ENCODE measurements at places on chromosomes 5 and 9.

GRCh38 chr5:129771058-129771838, 23.4 kb downstream of the MINAR2 start:
- DNase-seq: no peak

DNA sequence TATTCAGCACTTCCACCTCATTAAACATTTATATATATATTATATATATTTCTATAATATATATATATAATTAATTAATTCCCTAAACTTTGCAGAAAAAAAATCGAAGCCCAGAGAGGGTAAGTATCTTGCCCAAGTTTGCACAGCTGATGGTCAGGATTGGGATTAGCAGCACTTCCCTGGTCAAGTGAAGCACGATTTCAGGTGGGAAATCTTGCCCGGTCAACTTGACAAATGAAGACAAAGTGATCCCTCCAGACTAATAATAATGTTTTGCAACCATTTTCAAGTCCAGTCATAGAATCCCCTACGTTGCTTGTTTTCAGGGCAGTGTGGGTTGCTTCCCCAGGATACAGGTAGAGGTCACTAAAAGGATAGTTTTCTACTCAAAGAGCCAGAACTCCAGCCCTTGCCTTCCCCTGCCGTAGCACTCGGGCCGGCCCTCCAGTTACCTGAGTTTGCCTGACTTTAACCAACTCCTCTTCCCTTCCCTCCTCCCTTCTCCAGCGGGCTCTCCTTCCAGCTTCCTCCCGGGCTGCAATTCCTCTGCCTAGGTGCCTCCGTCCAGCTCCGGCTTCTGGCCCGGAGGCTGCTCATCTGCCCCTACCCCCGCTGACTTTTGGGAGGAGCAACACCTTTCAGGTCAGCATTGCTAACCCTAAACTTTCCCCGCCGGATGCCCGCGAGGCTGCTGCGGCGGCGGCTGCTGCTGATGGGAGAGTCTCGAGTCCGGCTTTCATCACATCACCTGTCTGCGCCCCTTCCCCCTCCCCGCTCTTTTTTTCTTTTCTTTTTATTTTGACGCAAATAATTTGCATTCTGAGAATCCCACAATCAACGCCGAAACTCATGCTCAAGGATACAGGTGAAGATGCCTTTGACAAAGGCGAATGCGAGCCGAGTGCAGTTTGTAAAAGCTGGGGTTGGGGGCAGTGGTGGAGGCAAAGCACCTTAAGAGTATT, 930 bp downstream of the PRLR start:
- DNase-seq: no peak

- no peak for DNase-seq
Measured at GRCh38 chr5:111631328-111631727, 119.0 kb upstream of the STARD4 start.

DNA sequence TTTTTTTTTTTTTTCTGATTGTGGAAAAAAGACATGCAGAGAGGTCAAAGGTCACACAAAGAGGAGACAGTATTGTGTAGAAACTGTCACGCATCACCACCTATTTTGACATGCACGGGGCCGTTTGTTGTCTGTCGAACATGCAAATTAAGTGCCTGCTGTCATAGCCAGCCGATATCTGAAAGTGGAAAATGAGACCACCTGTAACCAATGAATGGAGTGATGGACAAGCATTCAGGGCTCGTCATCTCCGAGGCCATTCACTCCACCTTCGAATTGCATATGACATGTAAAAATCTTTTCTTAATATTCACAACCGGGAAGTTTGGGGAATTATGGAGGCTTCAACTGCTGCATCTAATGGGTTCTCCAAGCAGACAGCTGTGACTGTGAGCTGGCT, 512.2 kb upstream of the ADAMTS16 start:
- no peak for DNase-seq

GRCh38 chr5:11385251-11385900, 518.9 kb downstream of the CTNND2 start:
- DNase-seq: no peak

GRCh38 chr9:16675131-16675530, 195.3 kb downstream of the BNC2 start:
- DNase-seq: no peak

- no peak for DNase-seq
Measured at GRCh38 chr5:32332966-32333365, 20.2 kb upstream of the MTMR12 start.

- peak; percentile 87 for DNase-seq
Measured at GRCh38 chr9:134662143-134662876, 20.7 kb downstream of the COL5A1 start.

- no peak for DNase-seq
Measured at GRCh38 chr5:135596788-135597187, 18.0 kb upstream of the CXCL14 start.

GRCh38 chr9:108668938-108669335, 186.8 kb downstream of the ACTL7B start:
- DNase-seq: no peak

DNA sequence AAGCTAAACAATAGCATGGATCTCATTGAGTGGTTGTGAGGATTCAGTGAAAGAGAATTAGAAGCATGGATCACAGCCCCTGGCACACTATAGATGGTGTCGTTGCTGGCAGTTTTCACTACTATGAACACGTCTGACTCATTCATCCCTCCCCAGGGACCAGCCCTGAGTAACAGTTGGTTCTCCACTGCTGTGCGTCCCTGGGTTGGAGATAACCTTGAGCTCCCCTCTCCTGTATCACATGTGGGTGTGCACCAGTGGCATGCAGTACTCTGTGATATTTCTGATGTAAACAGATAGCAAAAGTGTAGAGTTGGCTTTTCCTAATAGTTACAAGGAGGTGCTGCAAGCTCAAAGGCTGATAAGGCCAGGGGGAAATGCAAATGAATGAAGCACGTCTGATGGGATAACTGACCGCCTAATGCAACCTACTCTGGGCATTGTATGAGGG, 8.8 kb upstream of the LCP2 start:
- DNase-seq: peak; percentile 11

- DNase-seq: no peak
Measured at GRCh38 chr9:19768798-19769197, 20.0 kb downstream of the SLC24A2 start.

DNA sequence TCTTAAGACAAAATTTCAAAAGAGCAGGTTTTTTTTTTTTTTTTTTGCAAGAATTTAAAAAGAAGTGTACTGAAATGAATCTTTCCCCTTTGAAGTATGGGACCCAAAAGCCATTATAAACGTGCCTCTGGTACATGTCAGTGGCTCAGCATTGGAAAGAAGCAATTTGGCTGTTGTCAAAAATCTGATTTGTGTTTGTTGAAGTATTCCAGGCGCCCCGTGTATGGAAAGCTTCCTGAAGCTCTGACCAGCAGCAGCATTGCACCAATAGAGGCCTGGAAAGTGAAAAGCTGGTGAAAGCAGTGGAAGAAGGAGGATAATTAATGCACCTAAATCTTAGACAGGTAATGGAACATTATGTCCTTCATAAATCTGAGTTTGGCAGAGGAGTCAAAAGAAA, 215.0 kb downstream of the PARP8 start:
- DNase-seq: no peak

DNA sequence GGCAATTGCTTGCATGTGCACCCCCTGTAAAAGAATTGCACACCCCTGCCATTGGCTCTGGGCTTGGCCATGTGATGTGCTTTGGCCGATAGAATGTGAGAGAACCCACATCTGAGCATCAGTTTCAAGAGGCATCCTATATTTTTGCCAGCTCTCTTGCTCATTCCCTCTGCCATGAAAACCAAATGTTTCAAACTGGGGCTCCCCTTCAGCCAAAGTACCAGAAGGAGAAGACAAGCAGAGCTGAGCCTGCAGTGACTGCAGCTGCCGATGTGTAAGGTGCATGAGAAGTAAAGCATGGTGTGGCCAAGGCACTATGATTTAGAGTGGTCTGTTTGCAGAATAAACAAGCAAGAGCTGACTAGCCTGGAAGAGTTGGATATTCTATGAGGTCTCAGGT, 132.3 kb downstream of the ASTN2 start:
- DNase-seq: no peak

- DNase-seq: no peak
Measured at GRCh38 chr5:172548981-172549687, 91.9 kb upstream of the NEURL1B start.

- DNase-seq: no peak
Measured at GRCh38 chr9:84439250-84439649, 98.7 kb upstream of the SLC28A3 start.

GRCh38 chr5:119366540-119366881, 10.7 kb downstream of the TNFAIP8 start:
- no peak for DNase-seq

DNA sequence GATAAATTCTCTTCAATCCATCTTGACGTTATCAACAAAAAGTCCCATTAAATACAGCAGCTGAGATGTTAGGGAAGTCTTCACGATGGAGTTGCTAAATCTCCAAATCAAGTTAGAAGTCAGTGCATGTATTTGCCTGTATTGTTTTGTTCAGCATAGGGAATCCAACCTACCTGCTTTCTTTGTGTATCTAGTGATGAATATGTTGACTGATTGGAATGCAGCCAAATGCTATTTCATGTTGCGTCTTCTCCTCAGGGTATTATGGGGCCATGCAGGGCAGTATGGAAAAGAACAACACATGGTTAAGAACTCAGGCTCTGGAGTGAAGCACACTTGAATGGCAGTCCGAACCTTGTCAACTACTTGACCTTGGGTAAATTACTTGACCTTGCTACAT, 529.5 kb upstream of the ZNF462 start:
- no peak for DNase-seq

- DNase-seq: no peak
Measured at GRCh38 chr5:78899922-78900362, 85.2 kb downstream of the ARSB start.

- no peak for DNase-seq
Measured at GRCh38 chr9:116943970-116944369, 256.9 kb downstream of the TRIM32 start.

DNA sequence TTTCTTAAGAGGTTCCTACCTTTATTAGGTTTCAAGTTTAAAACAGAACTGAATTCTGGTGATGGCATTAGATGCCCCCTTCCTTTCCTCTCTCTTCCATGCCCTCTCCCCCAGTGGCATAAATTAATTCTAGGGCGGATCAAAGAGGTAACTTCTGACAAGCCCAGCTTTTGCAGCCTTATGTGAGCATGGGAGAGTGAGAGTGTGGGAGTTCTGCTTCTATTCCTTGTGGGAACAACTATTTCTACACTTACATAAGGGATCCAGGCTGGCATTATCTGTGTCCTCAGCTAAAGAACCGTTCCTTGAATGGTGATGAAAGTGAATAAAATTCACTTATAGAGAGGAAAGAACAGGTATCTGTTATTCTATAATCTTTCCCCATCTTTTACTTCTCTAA, 437.6 kb downstream of the KIF4B start:
- DNase-seq: no peak
